ENCODE measurements at places on chromosomes 1 and 21.

DNA sequence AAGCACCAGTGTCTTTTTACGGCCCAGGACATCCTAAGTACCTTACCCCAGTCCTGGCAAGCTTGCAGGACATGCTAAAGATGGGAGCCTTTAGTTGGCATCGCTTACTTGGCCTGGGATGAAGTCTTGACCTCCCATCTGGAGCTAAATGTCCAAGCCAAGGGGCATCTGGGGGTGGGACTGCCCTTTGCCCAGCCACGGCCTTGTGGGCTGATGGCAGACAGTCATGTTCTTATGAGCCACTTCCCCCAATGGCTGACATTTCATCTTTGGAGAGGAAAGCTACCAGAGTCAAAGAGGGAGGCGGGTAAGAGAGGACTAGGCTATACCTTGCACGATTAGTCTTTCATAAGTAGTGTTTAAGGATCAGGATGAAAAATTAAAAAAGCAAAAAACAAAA, 32.2 kb downstream of the OPTC start:
- no peak for DNase-seq

DNA sequence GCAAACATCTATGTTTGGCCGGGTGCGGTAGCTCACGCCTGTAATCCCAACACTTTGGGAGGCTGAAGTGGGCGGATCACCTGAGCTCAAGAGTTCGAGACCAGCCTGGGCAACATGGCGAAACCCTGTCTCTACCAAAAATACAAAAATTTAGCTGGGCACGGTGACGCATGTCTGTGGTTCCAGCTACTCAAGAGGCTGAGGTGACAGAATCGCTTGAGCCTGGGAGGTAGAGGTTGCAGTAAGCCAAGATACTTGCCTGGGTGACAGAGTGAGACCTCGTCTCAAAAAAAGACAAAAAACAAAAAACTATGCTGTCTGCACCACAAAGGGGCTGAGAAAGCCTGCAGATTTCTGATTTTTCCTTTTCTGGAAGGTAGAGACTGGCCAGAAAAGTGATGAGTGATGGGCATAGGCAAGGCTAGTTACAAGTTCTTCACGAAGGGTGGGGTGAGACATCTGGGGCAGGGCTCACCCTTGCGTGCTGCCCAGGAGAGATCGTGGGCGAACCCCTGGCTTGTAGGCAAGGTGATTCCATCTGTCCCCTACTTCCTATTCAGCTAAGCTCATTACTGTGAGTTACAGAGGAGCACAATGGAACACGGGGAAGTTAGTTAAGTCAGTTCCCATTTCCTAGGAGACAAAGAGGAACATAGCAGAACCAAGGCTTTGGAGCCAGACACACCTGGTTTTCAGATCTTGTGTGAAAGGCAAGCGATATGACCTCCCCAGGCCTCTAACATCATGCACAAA, 3.2 kb downstream of the SLC2A1 start:
- no peak for DNase-seq

GRCh38 chr1:38611664-38612211, 247.8 kb downstream of the RRAGC start:
- no peak for DNase-seq

DNA sequence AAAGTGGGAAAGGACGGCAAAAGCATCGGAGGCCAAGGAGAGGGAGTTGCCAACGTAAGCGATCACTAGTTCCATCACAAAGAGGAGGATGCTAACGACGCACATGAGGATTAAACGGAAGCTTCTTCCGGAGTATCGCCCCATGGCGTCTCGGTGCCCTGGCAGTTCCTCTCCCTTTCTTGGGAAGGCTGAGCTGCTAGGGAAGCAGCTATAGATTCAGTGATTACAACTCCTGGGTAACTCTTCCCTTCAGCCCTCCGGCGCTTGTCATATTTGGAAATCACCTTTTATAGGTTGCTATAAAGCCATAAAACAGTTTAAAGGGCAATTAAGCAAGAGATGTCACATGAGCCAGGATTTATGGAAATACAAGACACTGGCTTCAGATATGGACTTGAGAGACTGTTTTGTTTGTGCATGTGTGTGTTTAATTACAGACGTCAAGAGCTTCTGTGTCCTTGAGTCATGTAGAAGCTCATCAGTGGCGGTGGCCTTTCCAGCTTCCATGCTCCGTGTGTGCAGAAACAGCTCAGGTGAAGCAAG, 30.6 kb upstream of the SLC30A10 start:
- no peak for DNase-seq

- no peak for DNase-seq
Measured at GRCh38 chr1:154423304-154423987, 18.3 kb downstream of the IL6R start.

DNA sequence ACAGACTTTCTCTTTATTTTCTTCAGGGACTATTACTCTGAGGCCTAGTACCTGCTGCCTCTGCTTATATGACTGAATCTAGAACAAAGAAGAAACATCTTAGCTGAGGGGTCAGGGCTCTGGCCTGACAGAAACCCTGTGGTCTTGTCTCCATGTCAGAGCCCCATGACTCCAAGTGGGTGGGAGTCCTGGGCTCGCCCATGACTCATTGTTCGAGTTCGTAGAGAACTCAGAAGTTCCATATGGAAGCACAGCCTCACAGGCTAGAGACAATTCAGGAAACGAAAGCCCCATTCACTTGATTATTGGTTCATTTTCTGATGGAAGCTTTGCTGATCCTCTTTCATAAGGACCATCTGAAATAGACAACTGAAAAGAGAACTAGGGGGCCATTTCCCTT, 73.2 kb downstream of the CD58 start:
- DNase-seq = no peak

- DNase-seq = no peak
Measured at GRCh38 chr21:31879911-31880310, 7.1 kb downstream of the HUNK start.

GRCh38 chr1:168135116-168135920, 1.4 kb downstream of the GPR161 start:
- no peak for DNase-seq
